Melanocyte of skin (primary cell): ENCODE measurements at places on chromosomes 1 and 21. TPM values are rescaled to one million over a fixed set of nuclear protein-coding genes. Genes with fewer than 3 reads are reported as not detected.

The VAV3 gene
- 0.62 and 1.00 TPM in 2 replicates for total RNA-seq

The CHIA gene
- not detected in 2 replicates for total RNA-seq

The LRRC8B gene
- 5.0 and 11.4 TPM in 2 replicates for total RNA-seq

The RBP7 gene
- total RNA-seq = 0.33 and 0.46 TPM in 2 replicates

The S100A1 gene
- total RNA-seq = 4.1 and 22.2 TPM in 2 replicates
